ENCODE measurements at places on chromosomes 4 and X.
A peak's percentile ranks its signal among the peaks of the same experiment; 100 is the strongest.

DNA sequence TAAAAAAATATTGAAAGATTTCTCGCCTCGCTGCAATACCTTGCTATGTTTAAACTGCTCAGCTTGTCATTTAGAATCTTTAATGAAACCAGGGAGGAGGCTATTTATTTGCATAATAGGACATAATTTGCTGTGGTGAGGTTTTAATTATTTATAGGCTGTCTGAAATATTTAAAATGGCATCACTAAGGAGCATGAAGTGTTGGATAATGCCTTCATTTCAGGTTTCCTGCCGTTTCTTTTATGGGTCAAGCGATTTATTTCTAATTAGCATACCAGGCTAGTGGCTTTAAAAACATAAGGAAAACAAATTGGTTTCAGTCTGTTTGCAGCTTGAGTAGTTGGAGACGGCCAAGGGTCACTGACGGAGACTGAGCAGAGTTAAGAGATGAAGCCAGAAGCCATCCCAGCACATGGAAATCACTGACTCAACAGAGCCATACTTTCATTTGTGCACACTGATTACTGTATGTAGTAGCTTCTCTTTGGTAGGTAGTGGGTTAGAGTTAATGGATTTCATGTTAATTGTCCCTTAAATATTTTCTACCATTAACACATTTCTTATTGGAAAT is 1962.4 kb upstream of the TENM3 start:
- peak; percentile 18 for DNase-seq

GRCh38 chr4:73608689-73609594 is 11.3 kb downstream of the RASSF6 start:
- peak; percentile 63 for DNase-seq

- DNase-seq, result no peak
These were observed 3.7 kb downstream of the RS1 start for GRCh38 chrX:18668071-18668835.

DNA sequence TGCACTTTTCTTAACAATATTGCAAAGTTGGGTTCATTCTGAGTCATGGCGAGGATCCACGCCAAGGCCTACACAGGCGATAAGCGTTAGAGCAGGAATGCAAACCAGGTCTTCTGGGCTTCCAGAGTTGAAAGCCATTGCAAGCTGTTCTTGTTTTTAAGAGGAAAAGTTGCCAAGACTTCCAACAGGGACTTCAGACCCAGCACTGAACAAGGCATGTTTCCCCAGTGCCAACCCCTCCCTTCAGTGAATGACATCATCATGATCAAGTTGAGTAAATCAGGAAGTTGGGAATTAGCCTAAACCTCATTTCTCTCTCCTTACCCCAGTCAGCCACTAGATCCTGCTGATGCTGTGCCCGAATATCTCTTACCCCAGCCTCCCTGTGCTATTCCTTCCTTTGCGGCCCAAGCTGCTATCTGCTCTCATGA is 355.1 kb downstream of the HS3ST1 start:
- no peak for DNase-seq

- DNase-seq, result no peak
These were observed 207.2 kb upstream of the GPRIN3 start for GRCh38 chr4:89514811-89515210.

DNA sequence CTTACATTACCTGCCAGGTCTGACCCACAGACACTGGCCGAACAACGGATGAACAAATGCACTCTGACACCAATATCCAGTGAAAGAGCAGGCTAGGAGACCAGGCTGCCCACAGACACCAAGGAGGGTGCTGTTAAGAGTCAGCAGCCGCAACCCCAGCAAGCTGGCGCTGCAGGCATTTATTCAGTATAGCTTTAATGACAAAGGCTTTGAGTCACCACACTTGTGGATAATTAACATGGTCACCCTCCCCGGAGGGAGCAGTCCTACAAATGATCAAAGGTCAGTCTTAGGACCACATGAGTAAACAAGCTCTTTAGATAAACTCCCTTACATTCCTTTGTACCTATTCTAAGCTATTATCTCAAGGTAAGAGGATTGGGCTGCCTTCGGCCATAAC is 368.5 kb upstream of the GRID2 start:
- DNase-seq, result no peak

DNA sequence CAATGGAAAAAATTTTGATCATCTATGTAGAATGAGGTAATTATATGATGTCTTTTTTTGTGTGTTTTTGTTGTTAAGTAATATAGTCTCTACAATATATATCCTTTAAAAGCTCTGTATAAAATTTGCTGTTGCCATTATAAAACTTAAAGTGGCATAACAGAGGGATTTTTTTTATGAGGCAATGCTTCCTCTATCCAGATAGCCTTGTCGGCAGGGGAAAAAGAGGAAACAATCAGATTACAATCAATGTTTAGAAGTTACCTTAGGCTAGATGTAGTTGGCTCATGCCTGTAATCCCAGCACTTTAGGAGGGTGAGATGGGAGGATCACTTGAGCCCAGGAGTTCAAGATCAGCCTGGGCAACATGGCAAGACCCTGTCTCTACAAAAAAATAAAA is 86.8 kb downstream of the DIAPH2 start:
- no peak for DNase-seq

GRCh38 chr4:74440356-74440755 is 4.6 kb upstream of the AREG start:
- no peak for DNase-seq

- no peak for DNase-seq
These were observed 34.4 kb upstream of the ANXA3 start for GRCh38 chr4:78517050-78517652.

DNA sequence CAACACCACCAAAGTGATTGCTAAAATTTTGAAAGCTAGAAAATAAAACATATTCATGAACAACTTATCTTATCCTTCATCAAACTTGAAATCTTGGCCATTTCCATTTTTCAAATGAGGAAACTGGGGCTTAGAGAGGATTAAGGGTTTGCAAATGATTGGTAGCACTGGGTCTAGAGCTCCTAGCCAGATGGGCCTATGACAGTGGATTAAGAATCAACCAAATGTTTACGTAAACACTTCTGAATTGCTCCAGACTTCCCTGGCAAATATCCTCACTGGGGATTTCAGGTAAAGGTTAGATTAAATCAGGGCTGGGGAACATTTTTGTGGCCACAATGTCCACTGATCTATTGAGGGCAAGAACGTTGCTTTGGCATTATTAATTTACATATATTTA is 241.2 kb downstream of the ANK2 start:
- no peak for DNase-seq
